ENCODE measurements at places on chromosomes 3 and 15.

DNA sequence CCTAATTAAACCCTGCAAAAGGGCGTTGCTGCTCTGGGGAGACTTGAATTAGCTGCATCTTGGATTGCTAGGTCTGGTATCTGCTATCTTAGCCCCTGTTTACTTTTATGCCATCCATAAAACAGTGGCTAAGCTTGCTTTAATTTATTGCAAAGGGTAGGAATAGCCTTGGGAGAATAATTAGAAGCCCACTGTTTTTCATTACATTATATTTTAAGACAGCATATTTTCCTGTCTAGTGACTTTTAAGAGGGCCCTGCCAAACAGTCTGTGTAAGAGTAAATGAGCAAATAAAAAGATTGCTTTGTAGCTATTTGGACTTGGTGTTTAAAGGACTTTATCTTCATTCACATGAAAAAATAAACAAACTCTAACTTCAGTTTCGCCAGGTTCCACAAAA, 17.4 kb upstream of the SUSD5 start:
- no peak for DNase-seq

DNA sequence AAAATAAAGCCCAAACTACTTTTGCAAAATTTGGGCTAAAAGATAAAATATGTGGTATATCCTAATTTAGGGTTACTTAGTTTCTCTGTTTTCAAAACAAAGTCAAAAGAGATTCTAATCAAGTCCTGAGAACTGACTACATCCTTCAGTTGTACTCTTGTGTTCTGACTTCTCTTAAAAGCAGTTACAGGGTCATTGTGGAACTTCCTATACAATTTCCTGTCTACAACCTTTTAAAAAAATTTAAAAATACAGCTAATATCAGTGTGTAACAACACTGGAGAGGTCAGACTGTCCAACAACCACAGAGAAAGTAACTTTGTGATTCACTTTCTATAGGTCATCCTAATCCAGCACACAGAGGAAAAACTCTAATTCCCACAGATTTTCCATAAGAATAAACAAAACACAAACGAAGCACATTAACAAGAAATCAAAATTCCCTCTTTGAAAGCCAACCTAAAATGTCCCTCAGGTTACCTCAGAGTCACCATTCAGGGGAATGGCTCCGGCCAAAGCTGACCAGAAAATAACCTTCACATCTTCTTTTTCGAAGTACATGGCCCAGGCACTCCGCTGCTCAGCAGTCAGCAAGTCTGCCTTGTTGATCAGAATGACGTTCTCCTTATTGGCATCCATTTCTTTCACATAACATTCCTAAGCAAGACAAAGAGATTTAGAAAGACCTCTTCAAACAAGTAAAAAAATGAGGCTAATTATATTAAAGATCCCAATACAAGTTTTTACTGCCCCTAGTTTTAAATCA, 13.3 kb downstream of the LSG1 start:
- DNase-seq = no peak

- no peak for DNase-seq
Observed at GRCh38 chr3:30631243-30631904, 25.0 kb downstream of the TGFBR2 start.

DNA sequence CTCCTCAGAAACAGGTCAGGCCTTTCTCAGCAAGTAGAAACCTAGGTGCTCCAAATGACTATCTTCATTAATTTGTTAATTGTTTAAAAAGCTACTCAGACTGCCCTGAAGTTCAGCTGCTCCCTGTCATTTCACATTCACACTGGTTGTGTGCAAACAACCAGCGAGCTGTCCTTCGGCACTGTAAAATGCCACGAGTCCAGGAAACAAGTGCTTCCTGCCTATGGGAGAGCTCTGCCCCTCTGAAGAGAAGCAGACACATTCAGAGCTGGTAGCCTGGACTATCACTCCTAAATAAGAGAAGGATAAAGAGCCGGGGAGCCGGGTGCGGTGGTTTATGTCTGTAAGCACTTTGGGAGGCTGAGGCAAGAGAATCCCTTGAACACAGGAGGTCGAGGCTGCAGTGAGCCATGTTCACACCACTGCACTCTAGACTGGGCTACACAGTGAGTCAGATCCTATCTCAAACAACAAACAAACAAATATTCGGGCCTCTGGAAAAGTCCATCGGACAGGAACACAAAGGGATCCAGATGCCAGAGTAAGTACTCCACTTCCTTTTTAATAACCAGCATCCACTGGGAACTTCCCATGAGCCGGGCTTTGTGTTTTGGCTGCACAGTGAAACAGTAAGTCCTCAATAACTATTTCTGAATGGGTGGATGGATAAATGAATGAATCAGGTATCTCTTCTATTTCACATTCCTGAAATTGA, 114.4 kb upstream of the WNT5A start:
- no peak for DNase-seq

GRCh38 chr3:15367059-15367458, 34.7 kb upstream of the SH3BP5 start:
- DNase-seq = no peak

- no peak for DNase-seq
Observed at GRCh38 chr15:25527118-25527517, 88.3 kb upstream of the UBE3A start.

DNA sequence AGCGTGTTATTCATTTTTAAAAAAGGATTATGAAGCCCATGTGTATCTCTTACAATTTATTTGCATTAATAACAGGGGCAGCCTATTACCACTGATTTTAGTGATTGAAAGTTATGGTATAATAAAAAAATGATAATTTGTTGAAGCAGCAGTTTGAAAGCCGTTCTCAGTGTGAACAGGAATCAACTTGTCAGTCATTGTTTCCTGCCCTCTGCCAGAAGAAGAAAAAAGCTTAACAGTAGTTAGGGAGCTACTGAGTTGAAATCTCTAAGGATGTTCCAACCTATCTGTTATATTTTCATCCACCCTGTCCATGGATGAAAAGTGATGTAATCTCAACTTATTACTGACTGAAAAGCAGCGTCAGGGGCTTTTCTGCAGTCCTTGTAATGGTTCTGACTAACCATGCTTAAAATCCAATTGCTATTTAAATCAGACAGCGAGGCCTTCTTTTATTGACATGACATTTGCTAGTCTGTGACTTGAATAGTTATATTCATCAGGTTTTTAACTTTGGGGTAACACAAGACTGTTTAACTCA, 486.7 kb downstream of the ROBO2 start:
- no peak for DNase-seq

DNA sequence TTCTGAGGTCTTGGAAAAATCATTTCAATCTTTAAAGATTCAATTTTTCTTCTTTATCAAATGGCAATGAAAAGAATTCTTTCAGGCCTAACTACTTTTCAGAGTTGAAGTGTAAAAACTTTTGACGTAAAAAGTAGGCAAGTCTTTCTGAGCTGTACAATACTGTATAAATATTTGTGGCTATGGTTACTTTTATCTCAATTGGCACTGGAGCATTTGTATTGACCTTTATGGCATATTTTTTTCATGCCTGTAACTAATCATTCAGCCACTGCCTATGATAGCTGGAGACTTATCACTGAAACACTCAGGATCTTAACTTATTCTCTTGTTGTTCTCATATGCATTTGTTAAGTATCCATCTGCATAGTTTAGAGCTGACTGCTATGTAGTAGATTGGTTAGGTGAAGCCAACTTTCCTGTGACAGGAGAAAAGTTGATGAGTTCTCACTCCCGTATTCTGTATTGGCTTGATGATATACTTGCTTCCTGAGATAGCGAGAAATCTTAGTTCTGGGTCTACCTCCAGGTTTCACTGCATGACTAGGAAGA, 290.4 kb upstream of the TBL1XR1 start:
- DNase-seq = no peak

DNA sequence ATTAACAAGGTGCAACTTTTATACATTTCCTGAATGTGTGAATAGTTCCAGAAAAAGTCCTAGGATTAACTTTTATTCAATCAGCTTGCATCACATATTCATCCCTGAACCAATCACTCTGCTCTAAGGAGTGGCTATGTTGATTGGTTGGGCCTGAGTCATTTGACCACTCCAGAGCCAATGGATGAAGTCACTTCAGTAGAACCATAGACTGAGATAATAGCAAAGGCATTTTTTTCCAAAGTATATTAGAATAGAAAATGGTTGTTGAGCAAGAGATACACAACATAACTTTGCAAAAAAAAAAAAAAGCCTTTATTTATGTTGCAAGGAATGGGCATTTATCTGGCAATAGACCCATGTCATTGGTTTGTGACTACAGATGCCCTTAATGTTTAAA, 55.5 kb upstream of the AGTR1 start:
- DNase-seq = no peak

DNA sequence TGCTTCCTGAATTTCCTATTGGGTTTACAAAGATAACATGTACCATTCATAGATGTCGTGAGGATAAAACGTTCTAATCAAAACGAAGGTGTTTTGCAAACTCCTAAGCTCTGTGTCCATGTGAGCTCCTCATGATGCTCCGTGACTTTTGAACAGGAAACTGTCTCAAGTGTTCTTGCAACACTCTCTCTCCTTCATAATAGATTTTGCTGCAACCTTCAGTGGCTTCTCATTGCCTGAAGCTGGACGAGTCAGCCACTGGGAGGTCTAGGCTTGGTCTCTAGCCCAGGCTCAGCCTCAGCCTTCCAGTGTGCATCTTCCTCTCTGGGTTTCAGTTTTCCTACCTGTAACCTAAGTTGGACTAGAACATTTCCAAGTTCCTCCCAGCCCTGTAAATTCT, 18.7 kb upstream of the BCL2A1 start:
- no peak for DNase-seq

- DNase-seq = no peak
Observed at GRCh38 chr15:76181705-76182107, 121.9 kb downstream of the TMEM266 start.

GRCh38 chr15:35979608-35980007, 433.6 kb upstream of the DPH6 start:
- DNase-seq = no peak

GRCh38 chr3:189099031-189099471, 72.7 kb upstream of the TPRG1 start:
- peak; percentile 17 for DNase-seq

DNA sequence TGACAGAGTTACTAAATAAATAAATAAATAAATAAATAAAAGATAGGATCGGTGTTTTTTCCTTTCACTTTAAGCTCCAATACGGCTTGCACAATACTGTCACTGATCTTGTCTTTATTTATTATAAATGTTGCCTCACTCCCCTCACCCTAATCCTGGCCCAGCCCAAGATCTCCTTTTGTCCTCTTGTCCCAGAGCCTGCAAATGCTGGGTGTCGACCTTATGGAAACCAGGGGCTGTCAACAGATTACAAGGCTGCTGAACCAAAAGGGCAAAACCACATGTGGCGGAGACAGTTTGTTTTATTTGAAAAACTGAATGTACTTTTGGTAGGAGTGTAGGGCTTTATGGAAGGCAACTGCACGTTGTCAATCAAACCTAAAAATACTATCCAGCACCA, 75.9 kb downstream of the RFTN1 start:
- no peak for DNase-seq

- peak; percentile 91 for DNase-seq
Observed at GRCh38 chr15:74956648-74957475, at the start of gene RPP25. RPP25 (minus strand) TSS chr15:74956772; CDS start chr15:74956583, 189 bp downstream.

DNA sequence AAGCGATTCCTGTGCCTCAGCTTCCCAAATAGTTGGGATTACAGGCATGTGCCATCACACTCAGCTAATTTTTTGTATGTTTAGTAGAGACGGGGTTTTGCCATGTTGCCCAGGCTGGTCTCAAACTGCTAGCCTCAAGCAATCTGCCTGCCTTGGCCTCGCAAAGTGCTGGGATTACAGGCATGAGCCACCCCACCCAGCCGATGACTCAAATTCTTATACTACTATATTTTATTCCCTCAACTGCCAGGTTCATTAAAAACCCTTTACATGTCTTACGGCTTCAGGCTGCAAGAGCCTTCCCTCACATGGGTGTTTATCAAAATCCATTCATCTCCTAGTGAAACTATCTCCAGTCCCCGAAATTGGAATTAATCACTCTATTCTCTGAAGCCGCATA, 63.4 kb downstream of the CBLB start:
- no peak for DNase-seq

GRCh38 chr3:52331906-52332305, 15.8 kb downstream of the DNAH1 start:
- DNase-seq = no peak

DNA sequence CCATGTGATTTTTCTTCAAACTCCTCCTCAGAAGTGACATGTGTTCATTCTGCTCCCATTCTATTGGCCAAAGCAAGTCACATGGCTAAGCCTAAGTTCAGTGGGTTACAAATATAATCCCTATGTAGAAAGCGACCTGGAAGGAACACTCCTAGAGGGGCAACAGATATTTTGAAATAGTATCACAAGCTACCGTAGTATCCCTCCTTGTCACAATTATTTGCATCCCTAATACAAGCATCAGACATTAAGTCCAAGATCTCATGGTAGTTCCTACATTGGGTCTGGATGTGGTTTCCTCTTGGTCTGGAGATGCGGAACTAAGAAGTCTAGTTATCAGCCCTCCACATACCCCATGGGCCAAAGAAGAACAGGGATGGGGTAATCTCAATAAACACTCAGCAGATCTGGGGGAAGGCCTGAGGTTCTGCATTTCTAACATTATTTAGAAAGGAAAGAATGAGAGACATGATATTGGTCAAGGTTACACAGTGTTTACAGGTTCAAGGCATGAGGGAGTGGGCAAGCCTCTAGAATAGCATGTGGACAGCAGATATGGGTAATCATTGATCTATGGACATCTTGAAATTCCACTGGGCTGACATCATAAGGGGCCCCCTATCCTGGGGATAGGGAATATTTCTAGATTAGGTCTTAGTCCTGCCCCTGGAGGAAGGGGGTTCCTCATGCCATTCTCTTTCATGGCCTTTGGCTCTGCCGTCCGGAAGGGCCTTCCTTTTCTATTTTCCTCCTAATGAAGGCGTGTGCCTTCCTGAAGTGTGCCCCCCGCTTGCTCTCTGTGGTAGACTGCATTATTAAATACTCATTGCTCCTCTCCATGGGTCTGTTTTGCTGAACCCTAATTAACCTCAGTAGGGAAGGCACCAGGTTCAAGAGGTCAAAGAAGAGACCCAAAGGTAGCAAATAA, 17.8 kb upstream of the ABHD2 start:
- no peak for DNase-seq

GRCh38 chr15:85867250-85867649, 72.5 kb upstream of the KLHL25 start:
- DNase-seq = no peak

DNA sequence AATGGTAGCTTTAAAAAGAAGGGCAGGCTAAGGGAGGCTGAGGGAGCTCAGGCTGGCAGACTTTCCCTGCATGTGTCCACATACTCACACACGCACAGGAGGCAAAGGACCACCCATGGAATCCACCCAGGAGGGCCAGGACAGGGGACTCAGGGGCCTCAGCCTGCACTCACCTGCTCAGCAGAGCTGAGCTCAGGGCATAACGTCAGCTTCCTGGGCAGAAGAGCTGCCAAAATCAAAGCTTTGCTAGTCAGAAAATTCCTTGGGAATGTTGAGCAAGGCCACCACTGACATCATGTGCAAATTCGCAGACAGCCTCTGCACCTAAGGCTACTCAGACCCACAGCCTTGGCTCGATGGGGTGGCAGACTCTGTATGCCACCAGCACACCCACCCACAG, 16.4 kb upstream of the ALAS1 start:
- DNase-seq = no peak

DNA sequence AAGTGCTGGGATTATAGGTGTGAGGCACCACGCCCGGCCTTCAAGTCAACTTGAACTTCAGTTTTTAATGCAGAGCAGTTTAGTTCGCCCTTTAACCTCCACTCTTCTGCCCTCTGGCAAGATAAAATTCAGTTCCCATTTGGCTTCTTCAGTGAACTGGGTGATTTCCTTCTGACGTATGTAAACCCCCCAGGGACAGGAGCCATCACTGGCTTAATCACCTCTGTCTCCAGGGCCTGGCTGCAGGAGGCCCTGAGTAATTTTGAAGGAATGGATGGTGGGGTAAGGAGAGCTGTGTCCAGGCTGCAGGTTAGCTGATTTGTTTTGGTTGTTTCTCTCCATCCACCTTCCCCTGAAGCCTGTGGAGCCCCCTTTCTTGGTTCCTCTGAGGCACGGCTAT, 11.9 kb downstream of the MCM2 start:
- no peak for DNase-seq

Measured in transverse colon (tissue), 4 donors.